Transverse colon (tissue), 4 donors: ENCODE measurements at places on chromosomes 7 and 10.

DNA sequence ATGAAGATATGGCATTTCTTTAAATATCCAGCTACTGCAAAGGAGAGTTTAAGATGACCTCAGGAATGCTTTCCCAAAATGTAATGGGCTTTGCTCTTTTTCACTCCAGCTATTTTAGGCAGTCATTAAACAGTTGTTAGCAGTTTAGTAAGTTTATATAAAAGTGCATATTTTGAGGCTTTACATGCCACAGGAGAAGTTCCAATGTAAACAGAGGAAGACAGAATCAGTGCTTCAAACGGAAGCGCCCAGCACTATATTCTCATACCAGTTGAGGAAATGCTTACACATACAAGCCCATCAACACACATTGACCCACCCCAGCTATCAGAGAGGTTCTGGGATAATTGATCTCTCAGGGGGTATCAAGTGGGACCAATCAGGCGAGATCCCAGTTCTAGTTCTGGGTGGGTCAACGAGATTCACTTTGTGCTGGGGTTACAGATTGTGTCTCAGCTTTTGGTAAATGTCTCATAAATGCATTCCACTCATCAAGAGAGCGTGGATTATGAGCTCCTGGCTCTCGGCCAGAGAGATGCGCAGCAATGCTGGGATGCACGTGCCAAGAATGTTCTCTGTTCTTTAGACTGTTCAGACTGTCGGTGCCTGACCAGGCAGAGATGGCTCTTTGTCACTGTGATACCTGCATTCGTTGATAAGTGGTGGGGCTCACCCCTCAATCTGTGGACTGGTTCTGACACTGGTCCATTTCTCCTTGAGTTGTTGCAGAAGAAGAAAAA lies 55.0 kb downstream of the CACNB2 start:
- no peaks in the 10 kb centered on the region for H3K27me3 ChIP-seq
- H3K4me1 ChIP-seq, result no peaks in the 10 kb centered on the region
- DNase-seq, result peak; percentile 24
- H3K27ac ChIP-seq, result peak overlapping the region; percentile 83
- no peaks in the 10 kb centered on the region for H3K36me3 ChIP-seq

DNA sequence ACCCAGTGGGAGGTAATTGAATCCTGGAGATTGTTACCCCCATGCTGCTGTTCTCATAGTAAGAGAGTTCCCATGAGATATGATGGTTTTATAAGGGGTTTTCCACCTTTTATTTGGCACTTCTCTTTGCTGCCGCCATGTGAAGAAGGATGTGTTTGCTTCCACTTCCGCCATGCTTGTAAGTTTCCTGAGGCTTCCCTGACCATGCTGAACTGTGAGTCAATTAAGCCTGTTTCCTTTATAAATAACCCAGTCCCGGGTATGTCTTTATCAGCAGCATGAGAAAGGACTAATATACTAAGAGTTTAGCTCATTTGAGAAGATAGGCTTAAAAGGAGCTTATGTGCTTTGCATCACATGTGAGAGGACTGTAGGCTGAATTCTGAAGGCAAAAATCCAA lies 29.3 kb downstream of the TMEM248 start:
- H3K4me1 ChIP-seq, result no peaks in the 10 kb centered on the region
- no peak overlapping the region for H3K27ac ChIP-seq
- H3K4me3 ChIP-seq, result no peak overlapping the region
- peaks cover 60% of the 10 kb centered on the region for H3K36me3 ChIP-seq
- DNase-seq, result no peak

- peak overlapping the region; percentile 39 for H3K27ac ChIP-seq
- H3K27me3 ChIP-seq, result no peaks in the 10 kb centered on the region
- no peak for DNase-seq
- H3K4me3 ChIP-seq, result no peak overlapping the region
These were observed 271.2 kb downstream of the ARHGAP12 start for GRCh38 chr10:31657434-31657872.

- no peaks in the 10 kb centered on the region for H3K27me3 ChIP-seq
- H3K4me3 ChIP-seq, result no peak overlapping the region
- no peak for DNase-seq
- H3K4me1 ChIP-seq, result no peaks in the 10 kb centered on the region
- H3K27ac ChIP-seq, result no peak overlapping the region
- no peaks in the 10 kb centered on the region for H3K36me3 ChIP-seq
These were observed 4.6 kb downstream of the GRID2IP start for GRCh38 chr7:6546498-6547251.

GRCh38 chr7:91085175-91085574 lies 179.1 kb upstream of the FZD1 start:
- no peaks in the 10 kb centered on the region for H3K36me3 ChIP-seq
- H3K4me3 ChIP-seq, result no peak overlapping the region
- peaks cover 4% of the 10 kb centered on the region for H3K4me1 ChIP-seq
- DNase-seq, result no peak

DNA sequence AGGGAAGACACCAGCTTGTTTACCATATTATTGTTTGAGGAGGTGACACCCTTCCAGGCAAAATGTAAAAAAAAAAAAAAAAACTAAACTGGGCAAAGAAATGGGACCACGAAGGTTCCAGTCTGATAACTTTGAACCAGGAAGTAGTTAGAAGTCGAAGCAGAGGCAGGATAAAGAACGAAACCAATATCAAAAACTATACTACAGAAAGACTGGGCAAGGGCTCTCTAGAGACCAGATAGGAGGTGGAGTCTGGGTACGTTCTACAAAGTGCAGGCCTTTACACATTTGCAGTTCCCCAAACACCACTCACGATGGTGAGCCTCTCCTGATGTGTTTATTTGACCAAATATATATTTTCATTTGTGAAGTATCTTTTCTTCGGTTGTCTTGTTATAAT lies 125.7 kb upstream of the CDK1 start:
- no peaks in the 10 kb centered on the region for H3K4me1 ChIP-seq
- no peaks in the 10 kb centered on the region for H3K36me3 ChIP-seq
- H3K4me3 ChIP-seq, result no peak overlapping the region
- no peak for DNase-seq
- H3K27me3 ChIP-seq, result no peaks in the 10 kb centered on the region

DNA sequence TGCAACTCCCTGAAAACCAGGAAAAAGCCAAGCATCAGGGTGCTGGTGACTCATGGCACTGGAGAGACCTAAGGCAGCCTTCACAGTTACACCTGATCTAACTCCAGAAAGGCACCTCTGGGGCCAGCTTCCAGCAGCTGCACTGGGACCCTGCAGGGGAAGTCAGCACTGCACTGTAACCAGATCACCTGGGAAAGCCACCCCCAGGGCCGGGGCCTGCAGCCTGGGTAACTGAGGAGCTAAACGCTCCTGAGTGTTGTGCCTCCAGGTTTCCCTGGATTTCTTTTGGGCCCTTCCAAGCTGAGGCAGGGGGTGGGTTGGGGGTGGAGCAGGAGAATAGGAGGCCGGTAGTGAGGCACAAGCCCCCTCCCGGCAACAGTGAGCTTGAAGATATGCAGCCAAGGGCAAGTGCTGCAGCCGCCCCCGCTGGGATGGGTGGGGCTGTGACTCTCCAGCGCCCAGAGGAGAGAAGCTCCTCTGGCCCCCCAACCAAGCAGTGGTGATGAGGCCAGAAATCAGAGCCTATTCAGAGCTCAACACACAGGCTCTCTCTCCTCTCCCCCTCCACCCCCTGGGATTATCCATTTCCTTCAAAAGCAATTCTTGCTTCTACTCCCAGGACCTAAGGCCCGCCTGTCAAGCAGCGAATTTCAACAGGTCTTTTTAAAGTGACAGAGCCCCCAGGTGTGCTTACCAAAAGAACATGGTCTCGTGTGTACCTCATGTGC lies 2.6 kb downstream of the CXCL12 start:
- peaks cover 21% of the 10 kb centered on the region for H3K4me1 ChIP-seq
- peak overlapping the region; percentile 71 for H3K27ac ChIP-seq
- H3K36me3 ChIP-seq, result no peaks in the 10 kb centered on the region
- DNase-seq, result no peak

DNA sequence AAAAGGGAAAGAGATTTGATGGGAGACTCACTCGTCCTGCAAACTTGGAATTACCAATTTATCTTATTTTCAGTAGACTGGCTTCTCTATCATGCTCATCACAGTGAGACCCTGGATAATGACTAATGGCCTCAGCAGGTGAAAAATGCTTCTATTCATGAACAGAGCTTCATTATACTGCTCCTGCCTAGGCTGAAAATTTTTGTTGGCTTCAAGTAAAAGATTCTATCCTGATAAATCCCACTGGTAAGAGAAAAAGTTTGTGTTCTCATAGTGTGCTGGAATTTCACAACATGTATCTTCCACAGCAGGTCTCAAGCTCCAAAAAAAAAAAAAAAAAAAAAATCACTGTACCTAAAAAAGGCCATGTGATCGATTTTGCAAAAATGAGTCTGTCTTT lies 329.3 kb upstream of the FZD8 start:
- no peaks in the 10 kb centered on the region for H3K36me3 ChIP-seq
- H3K4me1 ChIP-seq, result no peaks in the 10 kb centered on the region
- H3K4me3 ChIP-seq, result no peak overlapping the region
- H3K27ac ChIP-seq, result no peak overlapping the region
